ENCODE measurements at places on chromosomes 16 and 17.
A peak's percentile ranks its signal among the peaks of the same experiment; 100 is the strongest.

- H3K27me3 ChIP-seq, result no peaks in the 10 kb centered on the region
- no peaks in the 10 kb centered on the region for H3K4me1 ChIP-seq
- no peak for DNase-seq
- no peak overlapping the region for H3K27ac ChIP-seq
Measured at GRCh38 chr16:25134166-25134700, 22.7 kb downstream of the LCMT1 start.

DNA sequence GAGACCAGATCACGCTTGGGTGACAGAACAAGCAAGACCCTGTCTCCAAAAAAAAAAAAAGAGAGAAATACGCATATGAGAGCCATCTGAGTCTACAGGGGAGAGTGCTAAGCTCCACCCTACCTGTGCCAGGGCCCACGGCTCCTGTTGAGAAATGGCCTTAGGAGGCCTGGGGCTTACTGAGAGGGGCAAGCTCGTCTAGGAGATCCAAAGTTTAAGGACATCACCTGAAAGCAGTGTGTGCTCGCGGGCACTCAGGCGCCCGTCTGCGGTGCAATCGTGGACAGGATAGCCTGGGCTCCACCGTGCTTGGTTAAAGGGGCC lies 14.5 kb upstream of the BAIAP2 start:
- DNase-seq, result no peak
- H3K27me3 ChIP-seq, result peaks cover 8% of the 10 kb centered on the region

DNA sequence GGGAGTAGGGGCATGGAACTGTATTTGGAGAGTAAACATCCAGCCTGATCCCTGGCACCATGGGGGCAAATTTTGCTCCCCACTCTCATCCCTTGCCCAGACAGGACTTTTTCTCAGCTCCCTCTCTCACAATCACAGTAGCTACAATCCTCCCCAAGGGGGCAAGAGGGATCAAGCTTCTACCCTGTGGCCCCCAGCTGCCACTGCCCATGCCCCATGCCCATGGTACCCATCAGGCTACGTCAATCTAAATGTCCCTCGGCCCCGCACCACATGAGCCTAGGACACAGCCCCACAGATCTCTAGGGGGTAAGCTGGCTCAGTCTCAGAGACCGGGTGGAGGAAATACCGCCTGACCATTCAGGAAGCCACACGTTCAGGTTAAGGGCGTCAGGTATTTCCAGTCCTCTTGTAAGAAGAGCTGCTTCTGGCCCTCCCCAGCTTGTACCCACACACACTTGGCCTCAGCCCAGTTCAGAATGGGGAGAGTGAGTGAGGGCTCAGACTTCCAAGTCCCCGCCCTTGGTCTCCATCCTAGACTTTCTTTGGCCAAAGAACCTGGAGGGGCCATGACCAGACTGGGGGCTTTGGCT lies 1.8 kb downstream of the CACNB1 start:
- peaks cover 53% of the 10 kb centered on the region for H3K4me1 ChIP-seq
- H3K27ac ChIP-seq, result no peak overlapping the region
- H3K36me3 ChIP-seq, result peaks cover 17% of the 10 kb centered on the region
- no peaks in the 10 kb centered on the region for H3K27me3 ChIP-seq

DNA sequence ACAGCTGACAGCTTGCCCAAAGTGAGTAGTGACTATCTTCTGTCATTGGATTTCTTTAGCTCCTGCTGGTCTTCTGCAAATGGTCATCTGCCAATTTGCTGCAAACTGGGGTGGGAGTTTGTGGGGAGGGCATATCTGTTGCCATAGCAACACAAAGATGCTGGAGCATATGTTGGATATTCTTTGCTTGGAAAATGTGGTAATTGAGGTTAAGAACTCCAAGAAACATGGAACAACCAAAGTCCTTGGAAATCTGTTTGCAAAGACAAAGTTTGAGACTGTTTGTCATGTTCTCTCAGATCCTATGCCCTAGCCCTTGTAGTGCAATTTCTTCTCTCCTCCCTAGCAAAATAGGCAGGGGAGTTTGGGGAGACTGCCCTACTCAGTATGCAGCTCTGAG lies 155.3 kb downstream of the PRKCB start:
- DNase-seq, result no peak
- H3K4me1 ChIP-seq, result peaks cover 7% of the 10 kb centered on the region
- no peak overlapping the region for H3K27ac ChIP-seq
- H3K27me3 ChIP-seq, result no peaks in the 10 kb centered on the region

DNA sequence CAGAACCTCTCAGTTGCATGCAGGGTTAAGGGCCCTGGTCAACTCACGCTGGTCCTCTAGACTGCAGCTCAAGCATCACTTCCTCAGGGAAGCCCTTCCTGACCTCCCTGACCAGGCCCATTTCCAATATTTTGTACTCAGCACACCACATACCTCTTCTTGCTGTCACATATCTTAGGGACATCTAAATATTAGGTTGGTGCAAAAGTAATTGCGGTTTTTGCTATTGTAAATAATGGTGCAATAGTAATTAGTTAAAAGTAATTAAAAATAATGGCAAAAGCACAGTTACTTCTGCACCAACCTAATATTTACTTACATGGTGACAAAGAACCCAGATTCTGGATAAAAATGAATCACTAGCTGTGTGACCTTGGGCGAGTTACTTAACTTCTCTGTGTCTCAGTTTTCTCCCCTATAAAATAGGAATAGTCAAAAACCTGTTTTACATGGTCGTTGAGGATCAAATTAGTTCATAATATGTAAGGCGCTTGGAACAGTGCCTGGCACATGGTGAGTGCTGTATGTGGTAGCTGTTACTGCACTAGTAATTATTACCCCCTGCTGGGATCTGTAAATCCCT lies 177.4 kb downstream of the PRKCB start:
- DNase-seq, result no peak
- H3K4me1 ChIP-seq, result peaks cover 60% of the 10 kb centered on the region
- no peaks in the 10 kb centered on the region for H3K27me3 ChIP-seq
- H3K36me3 ChIP-seq, result peaks cover 3% of the 10 kb centered on the region
- H3K27ac ChIP-seq, result peak overlapping the region; percentile 94
- no peak overlapping the region for H3K4me3 ChIP-seq

GRCh38 chr16:83100679-83101078 lies 473.9 kb downstream of the CDH13 start:
- DNase-seq, result no peak
- H3K36me3 ChIP-seq, result no peaks in the 10 kb centered on the region
- no peak overlapping the region for H3K4me3 ChIP-seq
- no peaks in the 10 kb centered on the region for H3K4me1 ChIP-seq
- H3K27me3 ChIP-seq, result no peaks in the 10 kb centered on the region

GRCh38 chr16:2955779-2956578 lies 8.1 kb upstream of the KREMEN2 start:
- peak overlapping the region; percentile 46 for H3K27ac ChIP-seq
- no peaks in the 10 kb centered on the region for H3K36me3 ChIP-seq
- no peaks in the 10 kb centered on the region for H3K27me3 ChIP-seq
- H3K4me1 ChIP-seq, result no peaks in the 10 kb centered on the region

- no peak overlapping the region for H3K27ac ChIP-seq
- H3K4me1 ChIP-seq, result no peaks in the 10 kb centered on the region
- H3K4me3 ChIP-seq, result no peak overlapping the region
- DNase-seq, result no peak
- no peaks in the 10 kb centered on the region for H3K36me3 ChIP-seq
Measured at GRCh38 chr16:51500306-51500705, 349.2 kb upstream of the SALL1 start.

- H3K4me1 ChIP-seq, result no peaks in the 10 kb centered on the region
- no peak for DNase-seq
- no peaks in the 10 kb centered on the region for H3K36me3 ChIP-seq
Measured at GRCh38 chr17:929586-929985, 50.0 kb downstream of the NXN start.

DNA sequence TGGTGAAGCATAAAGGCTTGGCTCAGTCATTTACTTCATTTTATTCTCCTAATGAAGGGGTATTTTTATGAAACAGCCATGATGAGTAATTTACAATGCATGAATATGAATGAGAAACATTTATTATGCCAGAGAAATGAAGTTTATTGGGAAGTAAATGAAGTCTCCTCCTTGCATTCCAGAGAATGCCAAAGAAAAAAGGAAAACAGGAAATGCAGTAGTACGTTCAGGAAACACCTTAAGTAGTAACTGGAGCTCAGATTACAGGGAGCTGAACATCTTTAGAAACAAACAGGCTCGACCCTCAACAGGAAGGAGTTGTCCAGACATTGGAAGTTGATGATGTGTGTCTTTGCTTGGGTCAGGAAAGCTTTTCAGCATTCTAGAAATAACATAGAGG lies 4.6 kb downstream of the KRT34 start:
- no peaks in the 10 kb centered on the region for H3K36me3 ChIP-seq
- no peak overlapping the region for H3K4me3 ChIP-seq
- H3K4me1 ChIP-seq, result peaks cover 7% of the 10 kb centered on the region
- peaks cover 4% of the 10 kb centered on the region for H3K27me3 ChIP-seq
- DNase-seq, result no peak

- peaks cover 29% of the 10 kb centered on the region for H3K36me3 ChIP-seq
- DNase-seq, result no peak
- H3K4me1 ChIP-seq, result peaks cover 15% of the 10 kb centered on the region
Measured at GRCh38 chr17:78032166-78032565, 73.7 kb downstream of the TNRC6C start.

DNA sequence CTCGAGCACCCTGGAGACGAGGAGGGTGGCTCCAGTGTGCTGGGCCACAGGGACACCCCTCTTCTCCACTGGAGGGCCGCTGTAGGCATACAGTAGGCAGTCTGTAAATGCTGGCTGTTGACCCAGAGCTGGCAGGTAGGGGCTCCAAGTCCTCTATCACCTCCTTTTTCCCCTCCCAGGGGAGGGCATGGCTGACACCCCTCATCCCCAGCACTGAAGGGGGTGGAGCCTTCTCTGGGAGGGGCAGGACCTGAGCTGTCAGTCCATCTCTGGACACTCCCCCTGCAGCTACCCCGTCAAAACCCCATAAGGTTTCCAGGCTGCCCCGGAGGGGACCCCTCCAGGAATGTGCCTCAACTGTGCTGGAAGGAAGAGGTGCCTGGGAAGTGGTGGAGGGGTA lies 2.4 kb downstream of the KCNJ12 start:
- no peaks in the 10 kb centered on the region for H3K36me3 ChIP-seq
- peaks cover 27% of the 10 kb centered on the region for H3K27me3 ChIP-seq
- no peak overlapping the region for H3K4me3 ChIP-seq
- DNase-seq, result no peak
- H3K27ac ChIP-seq, result no peak overlapping the region
- H3K4me1 ChIP-seq, result peaks cover 2% of the 10 kb centered on the region

DNA sequence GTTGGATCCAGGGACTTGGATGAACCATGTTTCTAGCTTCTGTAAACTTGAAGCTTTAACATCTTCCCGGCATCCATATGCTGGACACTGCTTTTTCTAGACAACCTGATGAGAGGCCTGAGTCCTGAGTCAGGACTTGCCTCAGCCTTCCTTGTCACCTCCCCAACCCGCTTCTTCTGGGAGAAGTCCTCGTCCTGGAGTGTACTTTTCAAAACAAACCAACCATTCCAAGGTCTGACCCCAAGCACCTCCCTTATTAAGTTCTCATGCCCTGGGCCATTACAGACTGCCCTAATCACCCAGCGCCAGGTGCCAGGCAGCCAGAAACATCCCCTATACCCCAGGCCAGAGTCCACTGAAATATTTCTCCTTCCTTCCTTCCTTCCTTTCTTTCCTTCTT lies 59.4 kb downstream of the CLEC19A start:
- H3K27ac ChIP-seq, result no peak overlapping the region
- H3K4me3 ChIP-seq, result no peak overlapping the region
- H3K27me3 ChIP-seq, result peaks cover 9% of the 10 kb centered on the region
- no peaks in the 10 kb centered on the region for H3K4me1 ChIP-seq

- H3K36me3 ChIP-seq, result no peaks in the 10 kb centered on the region
- no peak for DNase-seq
- no peak overlapping the region for H3K4me3 ChIP-seq
Measured at GRCh38 chr17:13735444-13735843, 133.7 kb upstream of the HS3ST3A1 start.

- DNase-seq, result no peak
- H3K4me3 ChIP-seq, result no peak overlapping the region
- H3K4me1 ChIP-seq, result peaks cover 39% of the 10 kb centered on the region
- peaks cover 27% of the 10 kb centered on the region for H3K36me3 ChIP-seq
- no peaks in the 10 kb centered on the region for H3K27me3 ChIP-seq
- H3K27ac ChIP-seq, result no peak overlapping the region
Measured at GRCh38 chr17:77670173-77670572, 288.3 kb upstream of the TNRC6C start.

DNA sequence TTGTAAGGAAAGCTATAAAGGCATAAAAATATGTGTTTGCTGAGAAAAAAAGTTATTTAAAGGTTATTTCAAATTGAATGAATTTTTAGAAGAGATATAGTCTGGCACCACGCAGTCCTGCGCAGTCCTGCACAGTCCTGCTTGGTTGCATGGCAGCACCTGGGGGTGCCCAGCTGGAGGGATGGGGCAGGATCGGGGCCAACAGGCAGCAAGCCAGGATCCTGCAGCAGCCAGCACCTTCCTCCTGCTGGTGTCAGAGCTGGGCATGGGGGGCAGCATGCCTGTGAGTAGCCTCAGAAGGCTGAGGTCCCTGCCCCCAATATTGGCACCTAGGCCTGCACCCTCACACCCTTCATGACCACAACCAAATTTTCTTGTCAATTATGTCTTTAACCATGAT lies 46.0 kb downstream of the GLG1 start:
- no peak overlapping the region for H3K4me3 ChIP-seq
- H3K36me3 ChIP-seq, result peaks cover 25% of the 10 kb centered on the region
- DNase-seq, result no peak
- H3K4me1 ChIP-seq, result peaks cover 44% of the 10 kb centered on the region
- H3K27me3 ChIP-seq, result no peaks in the 10 kb centered on the region

DNA sequence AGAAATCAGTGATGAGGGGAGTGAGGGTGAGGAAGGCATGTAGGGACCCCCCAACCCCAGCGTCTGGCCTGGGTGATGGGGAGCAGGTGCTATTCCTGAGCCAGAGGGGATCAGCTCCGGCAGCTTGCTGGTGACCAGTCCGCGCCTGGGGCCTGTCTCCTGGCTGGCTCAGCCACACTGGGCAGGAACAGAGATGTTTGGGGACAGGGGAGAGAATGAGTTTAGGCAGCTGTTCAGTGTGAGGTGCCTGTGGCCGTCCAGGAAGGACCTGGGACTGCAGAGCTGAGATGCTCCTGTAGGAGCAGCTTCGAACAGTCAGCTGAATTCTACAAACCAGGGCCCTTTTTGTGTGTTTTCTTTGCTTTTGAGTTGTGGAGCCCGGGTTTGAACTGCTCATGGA lies 23.2 kb upstream of the SPNS2 start:
- peaks cover 3% of the 10 kb centered on the region for H3K27me3 ChIP-seq
- no peaks in the 10 kb centered on the region for H3K36me3 ChIP-seq
- H3K4me1 ChIP-seq, result peaks cover 8% of the 10 kb centered on the region
- H3K27ac ChIP-seq, result no peak overlapping the region
- H3K4me3 ChIP-seq, result no peak overlapping the region
